ENCODE measurements at places on chromosomes 5 and 9.

GRCh38 chr5:3376611-3377010 lies 219.0 kb upstream of the IRX1 start:
- DNase-seq: no peak

- DNase-seq: no peak
Measured at GRCh38 chr5:173047838-173048105, 8.4 kb upstream of the CREBRF start.

DNA sequence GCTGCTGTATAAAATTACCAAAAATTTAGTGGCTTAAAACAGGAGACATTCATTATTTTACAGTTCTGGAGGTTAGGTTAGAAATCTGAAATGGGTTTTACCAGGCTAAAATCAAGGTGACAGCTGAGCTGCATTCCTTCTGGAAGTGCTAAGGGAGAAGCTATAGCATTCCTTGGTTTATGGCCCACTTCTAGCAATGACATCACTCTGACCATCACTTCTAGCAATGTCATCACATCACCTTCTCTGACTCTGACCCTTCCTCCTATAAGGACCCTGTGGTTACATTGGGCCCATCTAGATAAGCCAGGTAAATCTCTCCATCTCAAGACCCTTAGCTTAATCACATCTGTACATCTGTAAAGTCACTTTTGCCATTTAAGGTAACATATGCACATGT lies 366.1 kb downstream of the EFNA5 start:
- DNase-seq: no peak

- DNase-seq: no peak
Measured at GRCh38 chr9:84966876-84967830, 297.6 kb downstream of the NTRK2 start.

GRCh38 chr5:141245250-141245717 lies at the start of gene PCDHB15:
Gene PCDHB15, plus strand, starts transcription at chr5:141245395. Its CDS starts 184 bp downstream, at chr5:141245579.
- DNase-seq: peak; percentile 30
